ENCODE measurements at places on chromosomes 16 and 17.

DNA sequence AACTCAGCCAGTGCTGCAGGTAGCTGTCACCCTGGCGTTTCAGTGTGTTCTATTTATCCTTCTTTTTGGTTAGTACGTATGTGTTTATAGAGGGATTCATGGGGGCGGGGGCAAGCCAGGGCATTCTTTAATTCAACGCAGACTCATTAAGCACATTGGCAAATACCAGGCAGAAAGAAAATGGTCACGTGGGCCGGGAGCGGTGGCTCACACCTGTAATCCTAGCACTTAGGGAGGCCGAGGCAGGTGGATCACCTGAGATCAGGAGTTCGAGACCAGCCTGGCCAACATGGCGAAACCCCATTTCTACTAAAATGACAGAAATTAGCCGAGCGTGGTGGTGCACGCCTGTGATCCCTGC is 69.1 kb downstream of the HAPSTR1 start:
- DNase-seq, result no peak

GRCh38 chr17:38660097-38661025 is 14.4 kb downstream of the EPOP start:
- DNase-seq, result no peak

DNA sequence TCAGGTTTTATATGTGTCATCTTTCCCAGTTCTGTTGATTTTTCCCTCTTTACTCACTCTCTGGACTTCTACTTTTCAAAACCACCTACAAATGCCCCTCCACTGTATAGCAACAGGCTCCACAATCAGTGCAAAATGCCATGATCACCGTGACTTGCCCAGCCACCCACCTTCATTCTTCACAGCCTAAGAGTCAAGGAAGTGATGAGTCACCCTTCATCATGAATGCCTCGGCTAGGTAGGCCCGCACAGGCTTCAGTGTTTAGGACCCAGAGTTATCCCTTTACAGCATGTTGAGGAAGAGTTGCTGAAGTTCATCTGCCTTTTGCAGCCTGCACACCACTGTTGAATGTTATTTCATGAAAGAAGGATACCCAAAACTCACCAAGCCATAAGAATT is 158.6 kb downstream of the PMP22 start:
- no peak for DNase-seq

GRCh38 chr17:76540381-76541300 is 797 bp downstream of the PRCD start:
- DNase-seq, result peak; percentile 100

DNA sequence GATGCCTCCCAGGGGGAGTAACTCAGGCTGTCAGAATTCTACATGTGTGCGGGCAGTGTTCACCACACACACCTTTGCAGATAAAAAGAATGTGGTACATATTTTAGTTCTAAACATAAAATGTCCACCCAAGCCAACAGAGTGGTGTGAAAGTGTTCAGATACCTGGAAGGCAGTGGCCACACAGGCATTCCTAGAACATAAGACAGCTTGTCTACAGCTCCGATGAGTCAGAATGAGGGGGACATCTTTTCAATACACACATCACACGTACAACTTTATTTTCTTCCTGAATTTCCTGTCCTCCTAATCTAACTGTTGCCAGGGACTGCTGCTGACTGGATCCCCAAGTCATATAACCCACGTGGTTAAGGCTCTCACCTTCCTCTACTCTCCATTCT is 142.3 kb downstream of the ZFHX3 start:
- DNase-seq, result no peak

DNA sequence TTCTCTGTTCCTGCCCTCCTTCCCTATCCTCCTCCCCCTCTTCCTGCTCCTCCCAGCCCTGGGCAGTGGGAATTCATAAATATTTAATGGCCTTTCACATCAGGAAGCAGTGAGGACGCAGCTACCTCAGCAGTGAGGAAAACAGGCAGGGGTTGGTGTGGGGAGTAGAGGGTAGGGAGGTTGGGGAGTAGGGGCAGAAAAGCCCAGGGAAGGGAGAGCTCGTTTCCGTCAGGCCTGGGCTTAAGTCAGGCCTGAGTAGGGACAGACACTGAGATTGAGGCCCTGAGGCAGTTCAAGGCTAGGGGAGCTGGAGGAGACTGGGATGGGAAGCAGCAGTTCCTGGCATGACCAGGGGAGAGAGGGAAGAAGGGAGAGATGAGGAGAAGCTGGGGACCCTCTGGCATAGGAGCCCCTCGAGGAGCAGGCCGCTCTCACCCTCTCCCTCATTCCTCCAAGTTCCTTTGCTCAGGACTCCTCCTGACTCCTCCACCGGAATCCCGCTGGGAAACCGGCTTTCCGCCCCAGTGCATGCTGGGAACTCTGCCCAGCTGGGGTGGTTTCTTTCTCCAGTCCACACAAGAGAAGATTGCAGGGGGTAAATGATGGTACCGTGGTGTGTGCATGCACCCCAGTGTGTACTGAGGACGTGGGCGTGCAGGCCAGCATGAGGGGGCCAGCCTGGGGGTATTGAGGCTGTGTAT is 6.2 kb downstream of the SAMD14 start:
- DNase-seq, result no peak

GRCh38 chr16:28195859-28196258 is 15.9 kb downstream of the XPO6 start:
- no peak for DNase-seq

- DNase-seq, result no peak
These were observed 27.0 kb upstream of the SMURF2 start for GRCh38 chr17:64689106-64689505.

- DNase-seq, result peak; percentile 72
These were observed 8.3 kb upstream of the RAB5C start for GRCh38 chr17:42163113-42163512.

DNA sequence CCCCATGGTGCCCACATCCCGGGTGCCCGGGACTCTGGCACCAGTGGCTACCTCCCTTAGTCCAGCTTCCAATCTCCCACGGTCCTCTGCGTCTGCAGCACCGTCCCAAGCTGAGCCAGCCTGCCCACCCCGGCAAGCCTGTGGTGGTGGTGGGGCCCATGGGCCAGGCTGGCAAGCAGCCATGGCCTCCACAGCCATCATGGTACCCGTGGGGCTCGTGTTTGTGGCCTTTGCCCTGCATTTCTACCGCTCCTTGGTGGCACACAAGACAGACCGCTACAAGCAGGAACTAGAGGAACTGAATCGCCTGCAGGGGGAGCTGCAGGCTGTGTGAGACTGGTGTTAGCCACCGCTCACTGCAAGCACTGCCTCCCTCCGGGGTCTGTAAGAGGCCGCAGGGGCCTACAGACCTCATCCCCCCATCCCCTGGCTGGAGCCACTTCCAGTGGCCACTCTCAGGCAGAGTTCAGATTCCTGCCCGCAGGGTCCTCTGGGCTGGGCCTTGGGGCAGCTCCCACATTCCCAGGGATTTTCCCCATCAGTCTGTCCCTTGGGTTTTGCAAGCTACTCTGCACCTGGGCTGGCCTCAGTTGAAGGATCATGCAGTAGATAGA is 3.9 kb upstream of the SETD1A start:
- DNase-seq, result peak; percentile 82

- no peak for DNase-seq
These were observed 43.6 kb upstream of the USP7 start for GRCh38 chr16:9007177-9007794.

DNA sequence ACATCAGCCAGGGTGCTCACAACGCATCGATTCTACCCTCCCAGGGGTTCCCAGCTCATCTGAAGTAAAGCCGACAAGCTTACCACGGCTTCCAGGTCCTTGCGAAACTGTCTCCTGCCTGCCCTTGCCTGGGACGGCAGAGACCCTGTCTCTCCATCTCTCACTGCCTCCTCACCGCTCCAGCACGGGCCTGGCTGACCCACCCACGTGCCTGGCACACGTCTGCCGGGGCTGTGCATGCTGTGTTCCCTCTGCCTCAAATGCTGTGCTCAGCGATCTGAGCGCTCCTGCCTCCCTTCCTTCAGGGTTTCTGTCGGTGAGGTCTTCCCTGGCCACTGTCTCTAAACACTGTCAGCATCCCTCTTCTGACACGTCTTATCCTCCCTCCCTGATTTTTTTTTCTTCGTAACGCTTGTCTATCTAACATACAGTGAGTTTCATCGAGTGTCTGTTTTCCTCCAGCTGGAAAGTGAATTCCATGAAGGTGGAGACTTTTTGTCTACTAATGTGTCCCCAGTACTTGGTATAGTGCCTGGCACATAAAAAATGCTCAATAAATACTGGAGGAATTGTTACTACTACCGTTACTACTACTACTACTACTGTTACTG is 208.4 kb downstream of the IRF8 start:
- peak; percentile 10 for DNase-seq

- no peak for DNase-seq
These were observed 65.6 kb downstream of the TOM1L2 start for GRCh38 chr17:17906418-17907215.

DNA sequence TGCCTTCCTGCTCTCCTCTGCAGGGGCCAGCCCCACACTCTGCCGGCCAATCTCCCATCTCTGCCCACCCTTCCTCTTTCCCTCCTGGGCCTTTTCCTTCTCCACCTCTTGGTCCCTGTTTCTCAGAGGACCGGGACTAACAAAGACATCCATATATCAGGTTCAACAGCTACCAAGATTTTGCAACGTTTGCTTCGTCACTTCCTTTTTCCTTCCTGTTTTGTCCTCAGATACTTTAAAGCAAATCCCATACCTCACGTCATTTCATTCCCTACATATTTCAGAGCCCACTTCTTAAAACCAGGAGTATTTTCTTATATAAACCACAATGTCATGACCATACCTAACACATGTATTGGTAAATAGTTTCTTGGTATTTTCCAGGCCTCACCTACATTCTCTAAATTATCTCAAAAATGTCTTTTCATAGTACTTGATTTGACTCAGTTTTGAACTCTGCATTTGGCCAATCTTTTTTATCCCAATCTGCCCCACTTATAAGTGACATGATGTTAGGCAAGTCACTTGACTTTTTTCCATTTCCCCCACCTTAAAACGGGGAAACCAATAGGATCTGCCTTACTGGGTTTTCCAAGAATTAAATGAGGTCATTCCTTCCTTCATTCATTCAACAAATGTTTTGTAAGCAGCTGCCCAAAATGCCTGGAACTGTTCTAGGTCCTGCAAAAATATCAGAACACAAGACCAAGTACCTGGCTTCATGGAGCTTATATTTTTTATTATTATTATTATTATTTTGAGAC is 7.2 kb upstream of the USP10 start:
- no peak for DNase-seq

GRCh38 chr16:52492789-52493357 is 54.1 kb downstream of the TOX3 start:
- no peak for DNase-seq

DNA sequence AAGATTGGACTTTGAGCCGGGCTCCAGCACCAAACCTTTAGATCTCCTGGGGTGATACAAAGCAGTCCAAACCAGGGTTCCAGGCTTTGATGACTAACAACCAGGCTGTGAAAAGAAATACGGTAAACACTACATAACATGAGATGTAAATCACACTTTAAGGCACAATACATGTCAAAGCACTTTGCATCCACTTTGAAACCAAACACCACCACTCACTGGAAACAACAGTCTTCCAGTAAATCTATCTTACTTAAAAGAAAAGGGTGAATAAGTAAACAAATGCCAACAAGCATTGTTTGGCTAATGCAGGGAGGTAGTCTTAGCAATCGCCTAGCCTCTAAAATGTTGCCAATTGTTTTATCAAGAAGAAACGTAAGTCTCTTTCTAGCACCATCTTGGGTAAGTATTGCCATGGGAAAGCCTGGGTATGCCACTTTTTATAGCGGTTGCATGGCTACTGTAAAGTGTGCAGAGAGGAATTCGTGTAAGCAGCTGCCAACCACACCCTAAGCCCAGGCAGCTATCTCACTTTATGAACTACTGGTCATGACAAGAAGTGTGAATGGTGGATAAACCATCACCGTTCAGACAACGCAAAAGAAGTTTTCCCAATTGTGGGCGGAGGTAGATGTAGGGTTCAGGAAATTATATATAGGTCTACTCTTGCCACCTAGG is 267.4 kb upstream of the PSMD7 start:
- no peak for DNase-seq
